Sciatic nerve (tissue), 2 donors: ENCODE measurements at places on chromosomes 3 and 15. TPM values are rescaled to one million over a fixed set of nuclear protein-coding genes. Genes with fewer than 3 reads are reported as not detected.

- DNase-seq, result no peak
Observed at GRCh38 chr15:38460543-38460942, 6.6 kb downstream of the FAM98B start.

DNA sequence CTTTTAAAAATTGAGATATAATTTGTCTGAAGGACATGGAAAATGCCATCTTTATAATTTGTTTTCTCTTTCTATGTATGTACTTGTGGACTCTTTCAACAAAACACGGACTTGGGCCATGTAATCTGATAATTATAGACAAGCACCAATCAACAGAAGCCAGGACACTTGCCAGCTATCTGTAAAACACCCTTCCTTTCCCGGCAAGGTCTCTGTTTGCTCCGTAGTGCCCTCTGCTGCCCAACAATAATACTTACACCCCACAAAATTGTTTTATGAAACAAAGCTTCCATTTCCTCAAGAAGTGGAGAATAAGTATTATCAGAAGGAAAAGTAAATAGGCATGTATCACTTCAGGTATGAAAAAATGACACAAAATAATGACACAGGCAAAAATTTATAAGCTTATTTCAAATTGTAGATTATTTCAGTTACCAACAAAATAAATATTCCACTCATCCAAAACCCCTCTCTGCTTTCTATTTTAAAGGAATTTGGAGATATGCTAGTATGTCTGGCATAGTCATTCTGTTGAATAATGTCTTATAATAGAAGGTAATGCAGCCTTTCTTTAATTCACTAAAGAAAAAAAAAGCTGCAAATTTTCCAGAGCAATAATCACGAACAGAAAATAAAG is 32.8 kb downstream of the MYH15 start:
- peak; percentile 60 for DNase-seq

DNA sequence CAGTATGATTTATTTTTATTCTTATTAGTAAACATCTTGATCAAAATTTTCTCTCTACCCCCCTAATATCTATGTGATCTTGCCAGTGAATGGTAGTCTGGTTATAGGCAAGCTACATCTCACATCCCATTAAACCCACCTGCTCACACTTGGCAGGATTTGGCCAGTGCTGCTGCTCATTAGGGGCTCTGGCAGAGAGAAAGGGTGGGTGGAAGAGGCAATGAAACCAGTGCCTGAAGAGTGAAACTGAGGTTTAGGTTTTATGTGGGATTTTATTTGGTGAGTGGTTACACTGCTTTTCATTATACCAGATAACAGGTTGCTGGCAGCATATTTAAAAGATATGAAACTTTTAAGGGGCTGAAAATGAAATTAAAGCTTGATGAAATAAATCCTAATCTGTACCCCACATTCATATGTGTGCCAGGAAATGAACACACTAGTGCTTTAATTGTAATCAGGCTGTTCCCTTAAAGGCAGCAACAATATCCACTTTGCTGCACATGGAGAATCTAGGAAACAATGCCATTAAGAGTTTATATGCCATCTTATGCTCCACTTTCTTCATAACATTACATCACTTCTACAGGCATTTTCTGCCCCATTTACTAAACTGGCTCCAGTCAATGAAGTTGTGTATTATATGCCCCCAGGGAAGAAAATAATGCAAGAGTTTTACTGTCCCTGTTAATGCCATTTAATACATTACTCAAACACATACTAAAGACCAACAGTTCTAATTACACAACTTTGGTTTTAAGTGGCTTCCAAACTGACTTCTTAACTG is 688.7 kb downstream of the MECOM start:
- no peak for DNase-seq

GRCh38 chr3:194306771-194307640 is 44.1 kb downstream of the CPN2 start:
- no peak for DNase-seq

The BCL2A1 gene
- 11.6 TPM for total RNA-seq

GRCh38 chr3:188006726-188007393 is 147.1 kb upstream of the LPP start:
- no peak for DNase-seq

The GOLGA6B gene
- total RNA-seq, result not detected

- peak; percentile 73 for DNase-seq
Observed at GRCh38 chr3:38834110-38834509, 18.1 kb upstream of the SCN10A start.

DNA sequence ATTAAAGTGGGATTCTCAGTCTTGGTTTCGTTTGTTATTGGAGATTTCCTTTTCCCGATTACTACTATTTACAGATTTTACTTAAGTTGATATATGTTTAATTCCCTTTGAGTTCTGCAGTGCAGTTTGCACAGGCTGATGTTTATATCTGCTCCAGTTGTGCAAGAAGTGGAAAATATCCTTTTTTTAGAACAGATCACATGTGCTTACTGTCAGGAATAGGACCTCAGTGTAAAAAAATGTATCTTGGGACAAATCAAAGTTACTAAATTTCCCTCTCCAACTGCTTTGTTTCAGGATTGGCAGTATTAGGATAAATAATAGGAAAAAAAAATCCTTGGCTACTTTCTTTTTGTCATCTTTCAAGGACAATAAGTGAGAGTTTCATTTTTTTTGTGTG is 6.9 kb downstream of the MITF start:
- DNase-seq, result no peak

- DNase-seq, result no peak
Observed at GRCh38 chr15:32908135-32908801, 190.5 kb downstream of the GREM1 start.

GRCh38 chr3:70606018-70606417 is 293.6 kb upstream of the MDFIC2 start:
- no peak for DNase-seq

- no peak for DNase-seq
Observed at GRCh38 chr3:37621771-37622170, 239.9 kb upstream of the CTDSPL start.

DNA sequence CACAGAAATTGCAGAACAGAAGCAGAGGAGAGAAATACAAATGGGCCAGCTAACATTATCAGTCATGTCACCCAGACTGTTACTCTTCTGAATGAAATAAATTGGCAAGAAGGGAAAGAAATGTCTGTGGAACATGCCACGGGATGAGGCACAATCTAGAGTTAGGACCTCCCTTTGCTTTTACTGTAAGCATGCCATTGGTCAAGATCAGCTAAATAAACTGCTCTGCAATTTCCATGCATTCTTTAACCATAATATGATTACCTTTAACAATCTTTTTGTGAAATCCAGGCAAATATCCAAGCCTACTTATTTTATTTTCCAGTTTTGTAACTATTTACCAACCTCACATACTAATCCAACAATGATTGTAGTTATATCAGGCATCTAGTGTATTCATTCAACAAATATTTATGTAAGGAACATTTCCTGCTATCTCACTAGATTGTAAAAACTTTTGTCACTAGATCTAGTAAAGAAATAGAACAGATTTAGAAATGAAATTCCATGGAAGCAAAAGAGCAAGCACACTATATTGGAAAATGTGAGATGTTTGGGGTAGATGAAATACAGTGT is 383.4 kb downstream of the MECOM start:
- DNase-seq, result no peak

DNA sequence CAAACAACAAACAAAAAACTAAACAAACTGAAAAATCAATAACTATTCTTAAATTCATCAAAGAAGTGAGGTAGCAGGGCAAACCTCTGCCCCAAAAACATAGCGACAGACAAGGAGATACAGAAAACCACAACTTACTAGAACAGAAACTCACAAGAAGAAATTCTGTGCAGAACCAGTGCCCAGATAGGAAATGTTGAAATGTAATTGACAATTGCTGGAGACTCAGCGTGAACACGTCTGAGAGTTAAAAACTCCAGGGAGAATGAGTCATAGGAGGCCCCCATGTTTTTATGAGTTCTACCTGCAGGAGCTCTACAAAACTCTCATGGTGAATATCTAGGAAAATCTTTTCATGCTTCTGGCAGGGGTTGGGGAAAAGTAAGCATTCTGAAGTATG is 95.5 kb upstream of the SETMAR start:
- DNase-seq, result no peak

The TMEM39A gene
- 48.2 TPM for total RNA-seq
